ENCODE measurements at places on chromosomes 16 and 17.

- no peak for DNase-seq
Measured at GRCh38 chr17:39694593-39694992, 5.3 kb upstream of the ERBB2 start.

DNA sequence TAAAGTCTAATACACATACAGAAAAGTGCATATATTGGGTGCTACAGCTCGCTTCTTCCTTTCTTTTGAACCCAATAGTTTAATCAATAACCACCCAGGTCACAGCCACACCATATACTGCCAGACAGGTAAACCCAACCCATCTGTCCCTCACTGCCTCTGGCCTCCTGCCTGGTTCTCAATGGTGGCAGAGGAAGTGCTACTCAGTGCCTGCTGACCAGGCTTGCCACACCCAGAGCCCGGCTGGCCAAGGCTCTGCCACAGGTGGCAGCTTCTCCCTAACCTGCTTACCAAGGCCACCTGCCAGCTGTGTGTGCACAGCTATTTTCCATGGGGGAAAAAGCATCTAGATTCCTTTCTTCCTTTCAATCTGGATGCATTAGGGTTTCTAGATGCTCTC, 584 bp downstream of the PMP22 start:
- no peak for DNase-seq

GRCh38 chr17:10332515-10332914, 40.3 kb downstream of the MYH13 start:
- DNase-seq: no peak

- DNase-seq: no peak
Measured at GRCh38 chr17:2635241-2635640, 41.8 kb downstream of the PAFAH1B1 start.

GRCh38 chr16:86232496-86232895, 277.8 kb upstream of the FOXF1 start:
- no peak for DNase-seq

DNA sequence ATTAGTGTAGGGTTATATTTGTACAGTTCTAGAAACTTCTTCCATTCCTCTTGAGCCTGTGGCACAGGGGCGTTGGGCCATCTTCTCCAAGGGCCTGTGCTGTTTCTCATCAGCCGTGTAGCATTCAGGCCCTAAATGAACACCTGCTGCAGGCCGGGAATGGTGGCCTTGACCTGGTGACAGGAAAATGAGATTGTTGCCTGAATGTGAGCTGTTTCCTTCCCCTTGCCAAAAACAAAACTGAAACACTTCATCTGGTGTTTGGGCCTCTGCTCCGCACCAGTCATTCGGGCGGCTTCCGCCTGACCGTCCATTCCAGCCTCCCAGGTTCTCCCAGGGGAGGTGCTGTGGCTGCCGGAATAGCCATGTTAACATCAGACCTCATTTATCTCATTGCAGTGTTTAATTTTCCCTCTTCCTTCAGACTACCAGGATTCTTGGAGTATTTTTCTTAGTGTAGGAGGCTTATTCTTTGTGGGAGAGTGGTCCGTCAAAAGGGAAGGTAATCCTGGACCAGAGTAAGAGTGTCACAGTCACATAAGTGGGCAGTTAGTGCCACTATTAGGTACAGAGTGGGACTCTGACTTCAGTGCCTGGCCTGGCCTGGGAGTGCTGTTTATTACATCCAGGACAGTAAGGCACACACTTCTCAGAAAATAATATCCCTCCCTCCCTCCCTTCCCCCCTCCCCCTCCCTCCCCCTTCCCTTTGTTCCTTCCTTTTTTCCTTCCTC, 61.9 kb downstream of the WWP2 start:
- no peak for DNase-seq

- DNase-seq: no peak
Measured at GRCh38 chr16:75097941-75098901, 18.4 kb downstream of the LDHD start.
